ENCODE measurements at places on chromosomes 4 and X.

DNA sequence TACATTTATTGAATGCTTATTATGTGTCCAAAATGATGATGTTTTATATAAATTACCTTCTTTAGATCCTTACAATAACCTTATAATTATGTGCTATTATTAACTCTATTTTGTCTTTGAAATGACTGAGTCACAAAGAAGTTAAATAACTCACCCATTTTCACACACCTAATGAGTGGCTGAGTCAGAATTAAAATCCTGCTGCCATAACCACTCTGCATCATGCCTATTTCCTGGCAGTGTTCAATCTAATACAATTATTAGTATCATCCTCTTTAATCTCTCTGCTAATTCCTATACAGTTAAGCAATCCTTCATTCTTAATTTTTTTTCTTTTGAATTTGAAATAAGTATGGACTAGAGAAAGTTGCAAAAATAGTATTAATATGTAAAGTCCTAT lies 342.9 kb downstream of the CFAP299 start:
- no peak for DNase-seq

- DNase-seq = no peak
These were observed 141.6 kb upstream of the AADAT start for GRCh38 chr4:170231377-170231776.

- DNase-seq = no peak
These were observed 35.2 kb downstream of the ARSF start for GRCh38 chrX:3076416-3076991.

GRCh38 chrX:44891642-44892041 lies 18.7 kb downstream of the KDM6A start:
- DNase-seq = no peak

GRCh38 chr4:8599091-8599460 lies 6.5 kb downstream of the CPZ start:
- no peak for DNase-seq

- no peak for DNase-seq
These were observed 2.9 kb upstream of the KLHL2 start for GRCh38 chr4:165204462-165204830.

- no peak for DNase-seq
These were observed 47.2 kb upstream of the PPP1R2C start for GRCh38 chrX:42825201-42825600.

DNA sequence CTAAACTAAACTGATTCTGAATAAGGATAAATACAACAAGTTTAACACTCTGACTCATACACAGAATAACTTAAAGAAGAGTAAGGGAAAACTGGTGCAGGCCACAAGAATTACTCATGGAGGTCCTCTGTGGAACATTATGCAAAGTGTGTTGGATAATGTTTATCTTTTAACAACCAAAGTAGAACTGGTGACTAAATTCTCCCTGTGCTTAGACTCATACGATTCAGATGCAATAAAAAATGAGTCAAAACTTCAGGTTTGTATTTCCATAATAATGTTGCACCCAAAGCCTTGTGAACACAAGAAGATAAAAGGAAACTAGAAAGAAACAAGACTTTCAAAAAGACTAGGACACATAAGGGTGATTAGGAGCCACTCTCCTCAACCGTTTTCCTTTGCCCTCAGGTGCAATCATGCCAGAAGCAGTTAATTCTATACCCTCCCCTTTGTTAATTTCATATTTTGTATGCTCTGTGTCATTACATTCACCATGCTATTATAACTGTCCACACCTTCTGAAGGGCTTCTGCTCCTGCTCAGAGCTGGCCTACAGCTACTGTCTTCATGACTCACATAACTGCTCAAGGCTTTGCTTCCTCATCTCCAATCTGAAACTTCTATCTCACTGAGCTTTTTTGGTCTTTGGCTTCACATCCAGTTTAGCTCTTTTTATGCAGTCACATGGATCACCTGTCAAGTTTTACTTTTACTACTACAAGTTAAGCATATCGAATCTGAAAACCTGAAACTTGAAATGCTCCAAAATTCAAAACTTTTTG lies 60.2 kb downstream of the KCNIP4 start:
- DNase-seq = no peak

DNA sequence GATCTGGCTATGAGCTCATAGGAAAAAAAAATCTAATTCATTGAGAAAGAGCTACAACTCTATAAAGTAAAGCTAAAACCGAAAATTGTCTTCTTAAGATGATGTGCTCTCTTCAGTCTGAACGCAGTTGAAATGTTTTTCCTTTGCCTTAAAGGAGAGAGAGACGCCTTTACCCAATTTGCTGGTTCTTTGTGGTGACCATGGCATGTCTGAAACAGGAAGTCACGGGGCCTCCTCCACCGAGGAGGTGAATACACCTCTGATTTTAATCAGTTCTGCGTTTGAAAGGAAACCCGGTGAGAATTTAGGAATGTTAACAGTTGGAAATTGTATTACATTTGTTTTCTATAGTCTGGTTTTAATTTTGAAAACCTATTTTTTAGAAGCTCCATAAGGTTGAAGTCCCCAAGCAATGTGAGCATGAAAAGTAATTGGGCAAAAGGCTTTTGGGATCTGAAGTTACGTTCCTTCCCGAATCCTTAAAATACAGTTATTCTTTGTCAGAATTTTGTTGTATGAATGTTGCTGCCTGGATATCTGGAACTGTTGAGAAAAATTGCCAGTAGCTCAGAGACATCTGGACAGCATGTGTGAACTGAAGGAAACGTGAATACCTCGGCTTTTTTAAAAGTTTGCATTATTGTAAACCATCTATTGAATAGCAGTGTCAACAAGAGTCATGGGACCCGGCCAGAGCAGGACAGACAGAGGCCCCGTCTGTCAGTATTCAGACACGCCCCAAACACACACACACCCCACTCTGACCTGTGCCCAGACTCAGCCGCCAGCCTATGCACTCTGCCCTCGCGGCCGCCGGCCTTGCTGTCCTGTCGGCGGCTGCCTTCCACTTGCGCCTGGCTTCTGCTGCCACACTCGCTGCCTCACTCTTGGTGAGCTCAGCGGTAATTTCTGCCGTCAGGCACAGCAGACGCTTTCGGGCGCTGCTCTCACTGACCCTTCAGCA lies 9.9 kb downstream of the PIGG start:
- DNase-seq = no peak

- no peak for DNase-seq
These were observed 392.6 kb downstream of the HNRNPD start for GRCh38 chr4:81981218-81981617.

DNA sequence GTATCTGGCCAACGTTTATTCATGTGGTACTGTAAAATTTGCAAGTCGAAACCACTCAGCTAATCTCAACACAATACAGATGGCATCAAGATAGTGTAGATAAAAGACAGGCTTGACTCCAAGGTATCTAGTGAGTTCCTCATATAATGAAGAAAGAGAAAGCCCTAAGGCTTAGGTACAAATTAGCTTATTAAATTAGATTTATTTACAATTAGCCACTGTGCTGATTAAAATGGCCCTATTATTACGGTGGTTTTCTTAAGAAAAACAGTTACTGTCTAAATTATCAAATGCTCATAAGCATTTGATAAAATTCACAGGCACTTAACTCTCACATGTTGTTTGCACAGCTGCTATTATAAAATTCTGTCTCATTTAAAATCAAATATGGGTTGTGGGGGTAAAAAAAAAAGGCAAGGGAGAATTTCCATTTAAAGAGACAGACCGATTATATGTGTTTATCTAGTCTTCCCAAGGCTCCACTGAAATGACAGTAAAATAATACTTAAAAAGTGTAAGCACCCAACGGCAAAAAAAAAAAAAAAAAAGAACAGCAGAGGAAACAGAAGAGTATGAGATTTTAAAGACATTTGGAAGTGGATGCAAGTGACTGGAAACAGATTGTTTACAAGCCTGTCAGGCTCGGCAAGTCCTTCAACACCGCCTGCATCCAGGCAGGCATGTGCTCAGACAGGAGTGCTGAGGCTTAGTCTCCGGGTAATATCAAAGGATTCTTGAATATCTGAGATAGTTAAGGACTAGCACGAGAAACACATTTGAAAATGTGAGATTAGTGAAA lies 55.1 kb downstream of the FAM13A start:
- no peak for DNase-seq

GRCh38 chrX:139093201-139093600 lies 381.7 kb upstream of the FGF13 start:
- no peak for DNase-seq

- no peak for DNase-seq
These were observed 27.8 kb downstream of the CD99L2 start for GRCh38 chrX:150870487-150871340.

DNA sequence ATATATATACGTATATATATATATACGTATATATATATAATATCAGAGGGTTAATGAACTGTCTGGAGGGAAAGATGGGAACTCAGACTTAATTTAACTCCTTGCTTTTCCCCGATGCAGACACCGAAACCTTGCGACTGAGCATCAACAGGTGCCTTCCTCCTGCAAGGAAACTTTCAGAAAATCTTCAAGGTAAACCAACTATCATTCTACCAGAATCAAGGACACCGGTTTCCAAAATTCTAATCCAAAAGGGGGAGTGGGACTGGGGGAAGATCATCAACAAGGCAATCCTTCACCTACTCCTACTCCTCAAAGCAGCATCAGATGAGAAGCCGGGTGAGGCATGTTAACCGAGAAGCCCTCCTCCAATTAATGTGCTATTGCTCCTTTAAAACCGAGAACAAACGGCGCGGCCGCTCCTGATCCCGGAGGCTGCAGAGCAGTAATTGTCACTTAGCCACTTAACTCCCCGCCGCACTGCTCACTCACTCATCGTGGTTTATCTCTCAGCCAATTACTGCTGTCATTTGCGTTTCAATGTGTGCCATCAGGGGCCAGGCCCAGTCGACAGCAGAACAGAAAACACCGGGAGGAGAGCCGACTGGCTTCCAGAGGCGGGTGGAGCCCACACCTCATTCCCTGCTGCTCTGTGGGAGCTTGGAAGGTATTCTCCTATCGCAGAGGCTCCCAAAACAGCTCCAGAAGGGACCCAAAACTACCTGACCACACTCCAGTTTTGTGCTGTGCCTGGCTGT lies 61.7 kb downstream of the MAML3 start:
- DNase-seq = no peak

DNA sequence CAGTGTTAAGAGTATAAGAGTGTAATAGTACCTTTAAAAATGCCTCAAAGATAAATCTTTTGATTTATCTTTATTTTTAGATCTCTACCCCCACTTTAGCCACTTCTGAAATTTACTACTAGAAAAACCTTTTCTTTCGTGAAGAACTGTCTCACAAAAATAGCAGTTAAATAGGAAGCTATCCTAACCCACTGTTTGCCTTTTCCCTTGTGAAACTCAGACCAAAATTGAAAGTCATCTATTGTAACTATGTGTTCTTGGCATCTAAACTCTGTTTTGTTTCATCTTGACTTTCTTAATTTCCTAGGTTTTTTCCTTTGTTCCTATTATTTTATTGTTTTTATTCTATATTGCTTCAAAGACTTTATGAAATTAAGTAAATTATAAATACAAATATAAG lies 7.8 kb upstream of the TMEM144 start:
- DNase-seq = no peak

GRCh38 chr4:8676676-8677075 lies 84.1 kb downstream of the CPZ start:
- DNase-seq = no peak

- no peak for DNase-seq
These were observed 20.3 kb upstream of the PDCL2 start for GRCh38 chr4:55612341-55612740.

GRCh38 chr4:101039367-101039766 lies 308.0 kb downstream of the PPP3CA start:
- peak; percentile 12 for DNase-seq

GRCh38 chr4:39124885-39125599 lies 57.3 kb upstream of the WDR19 start:
- no peak for DNase-seq

- DNase-seq = no peak
These were observed 68.0 kb downstream of the LUZP4 start for GRCh38 chrX:115357326-115358120.

DNA sequence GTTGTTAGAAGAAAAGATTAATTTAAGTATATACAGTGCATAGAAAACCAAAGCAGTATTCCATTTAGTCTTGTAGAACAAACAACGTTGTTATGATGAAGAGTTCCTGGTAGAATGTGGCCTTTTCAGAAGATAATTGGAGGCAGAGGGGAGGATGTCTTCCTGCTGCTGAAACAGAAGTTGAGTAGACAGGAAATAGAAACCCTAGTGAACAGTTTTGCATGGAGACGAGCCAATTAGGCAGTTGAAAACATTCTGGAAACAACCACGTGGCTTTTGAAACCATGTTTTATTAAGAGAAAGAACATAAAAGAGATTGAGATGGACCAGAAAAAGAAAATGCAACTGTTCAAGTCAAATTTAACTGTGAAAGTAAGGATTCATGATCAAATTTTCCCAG lies 325.2 kb downstream of the CAMK2D start:
- DNase-seq = no peak

DNA sequence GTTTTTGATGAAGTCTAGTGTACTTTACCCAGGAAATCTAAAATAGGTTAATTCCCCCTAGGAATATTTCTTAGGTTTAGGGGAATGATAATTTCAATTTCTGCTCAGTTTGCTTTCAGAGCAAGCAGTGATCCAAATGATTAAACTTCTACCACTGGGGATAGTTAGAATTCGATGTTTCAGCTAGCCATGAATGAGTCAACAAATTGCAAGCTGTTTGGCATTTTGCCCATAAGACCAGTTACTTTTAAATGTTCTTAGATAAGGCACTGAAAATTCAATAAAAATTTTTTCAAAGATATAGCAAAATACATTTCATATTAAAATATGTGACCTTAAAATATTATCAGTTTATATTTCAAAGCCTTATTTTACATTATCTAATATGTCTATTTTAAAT lies 993.6 kb downstream of the ARAP2 start:
- DNase-seq = no peak

DNA sequence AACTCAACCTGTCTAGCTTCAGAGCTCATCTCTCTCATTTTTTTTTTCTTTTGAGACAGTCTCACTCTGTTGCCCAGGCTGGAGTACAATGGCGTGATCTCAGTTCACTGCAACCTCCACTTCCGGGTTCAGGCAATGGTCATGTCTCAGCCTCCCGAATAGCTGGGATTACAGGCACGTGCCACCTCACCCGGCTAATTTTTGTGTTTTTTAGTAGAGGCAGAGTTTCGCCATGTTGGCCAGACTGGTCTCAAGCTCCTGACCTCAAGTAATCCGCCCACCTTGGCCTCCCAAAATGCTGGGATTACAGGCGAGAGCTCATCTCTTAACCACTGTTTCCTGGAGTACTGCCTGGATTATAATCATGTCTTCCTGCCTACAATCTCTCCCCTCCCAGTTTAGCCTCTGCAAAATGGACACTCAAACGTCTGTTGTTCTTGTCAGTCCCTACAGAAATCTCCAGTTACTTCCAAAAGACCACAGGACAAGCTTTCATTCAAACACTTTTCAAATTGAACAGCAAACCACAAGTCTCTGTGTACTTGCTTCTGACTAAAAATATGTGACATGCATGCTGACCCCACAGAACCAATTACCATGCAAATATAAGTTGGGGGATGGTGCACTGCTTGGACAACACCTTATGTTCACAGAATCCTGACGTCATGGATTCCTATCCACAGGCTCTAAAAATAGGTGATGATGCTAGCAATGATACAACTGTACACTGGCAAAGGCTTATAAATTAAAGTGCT lies 137.2 kb downstream of the SH3KBP1 start:
- DNase-seq = no peak
